ENCODE measurements at places on chromosomes 3 and 15.

GRCh38 chr3:194424953-194425352, 25.9 kb upstream of the GP5 start:
- DNase-seq: no peak

DNA sequence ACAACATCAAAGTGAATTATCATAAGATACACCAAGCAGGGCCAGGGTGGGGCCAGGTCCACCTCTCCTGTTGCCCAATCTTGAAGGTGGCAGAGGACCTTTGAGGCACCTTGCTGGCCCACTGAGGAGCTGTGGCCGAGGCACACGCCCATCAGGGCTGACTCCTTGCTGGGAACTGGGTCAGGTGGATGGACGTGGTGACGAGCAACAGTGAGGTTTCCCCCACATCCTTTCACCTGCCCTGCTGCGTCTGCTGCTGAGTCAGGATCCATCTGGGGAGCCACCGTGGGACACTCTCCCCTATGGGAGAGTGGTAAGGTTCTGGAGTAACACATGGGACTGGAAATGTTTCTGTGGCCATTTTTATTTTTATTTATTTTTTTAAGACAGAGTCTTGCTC, 17.3 kb upstream of the FURIN start:
- DNase-seq: peak; percentile 76

- DNase-seq: no peak
Observed at GRCh38 chr3:23537101-23537551, 268.6 kb upstream of the UBE2E1 start.

GRCh38 chr15:45678459-45679178, 43.8 kb downstream of the SQOR start:
- no peak for DNase-seq

GRCh38 chr3:47098910-47099309, 65.0 kb downstream of the SETD2 start:
- no peak for DNase-seq

GRCh38 chr3:191136347-191136746, 62.7 kb upstream of the OSTN start:
- no peak for DNase-seq

All from activated T-cell treated with anti-CD3 and anti-CD28 coated beads, Interleukin-2, amount 50 U/mL, for 72 hours (primary cell).